ENCODE measurements at places on chromosomes 2 and 18.

GRCh38 chr2:153766415-153766814 is 105.3 kb upstream of the GALNT13 start:
- DNase-seq: no peak

GRCh38 chr2:83342860-83343329 is 1116.2 kb downstream of the SUCLG1 start:
- DNase-seq: no peak

DNA sequence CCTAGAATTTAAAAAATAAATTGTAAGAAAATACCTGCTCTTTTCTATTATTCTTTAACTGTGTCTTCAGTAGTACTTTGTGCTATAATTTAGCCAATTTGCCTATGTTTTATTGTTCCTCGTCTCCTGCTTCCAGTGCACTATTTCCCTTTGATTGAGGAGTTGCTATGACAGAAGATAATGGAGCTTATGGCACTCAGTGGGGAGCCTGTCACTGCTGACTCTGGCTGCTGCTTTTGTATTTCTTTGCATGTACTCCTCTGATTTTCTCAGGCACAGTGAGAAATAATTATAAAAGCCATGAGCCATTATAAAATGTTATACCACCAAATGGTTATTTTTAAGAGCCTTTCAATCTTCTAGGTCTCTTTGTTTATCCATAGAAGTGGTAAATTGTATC is 1310.8 kb upstream of the SLC39A10 start:
- DNase-seq: no peak

DNA sequence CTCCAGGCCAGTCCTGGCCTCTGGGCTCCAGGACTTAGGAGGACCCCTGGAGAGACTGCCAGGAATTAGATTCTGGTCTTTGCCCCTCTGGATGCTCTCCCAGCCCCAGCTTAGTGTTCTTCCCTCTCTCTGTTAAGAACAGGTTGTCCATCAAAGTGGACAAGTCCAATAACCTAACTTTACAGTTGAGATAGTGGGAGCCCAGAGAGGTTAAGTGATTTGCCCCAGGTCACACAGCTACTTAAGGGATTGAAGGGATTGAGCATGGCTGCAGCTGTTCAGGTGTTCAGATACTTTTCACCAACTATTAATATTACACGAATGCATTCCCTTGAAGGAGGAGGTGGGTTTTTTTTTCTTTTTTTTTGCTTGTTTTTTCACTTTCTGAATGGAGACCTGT is 57.6 kb downstream of the EDAR start:
- DNase-seq: no peak

DNA sequence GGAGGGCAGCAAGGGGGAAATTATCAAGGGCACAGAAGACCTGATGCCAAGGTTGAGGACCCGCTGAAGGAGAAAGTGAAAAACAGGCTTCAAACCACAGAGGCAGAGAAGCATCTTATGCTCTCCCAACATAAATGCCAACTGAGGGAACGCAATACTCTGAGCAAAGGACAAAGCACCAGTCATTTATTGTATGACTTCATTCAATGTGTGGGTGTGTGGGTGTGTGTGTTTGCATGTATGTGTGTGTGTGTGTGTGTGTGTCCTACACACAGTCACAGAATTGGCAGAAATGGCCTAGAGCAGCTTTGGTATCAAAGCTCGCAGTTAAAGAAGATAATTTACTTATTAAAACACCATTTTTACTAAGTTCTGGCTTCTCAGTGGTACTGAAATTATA is 51.4 kb downstream of the UXS1 start:
- no peak for DNase-seq

GRCh38 chr18:51266773-51267172 is 69.3 kb upstream of the MEX3C start:
- no peak for DNase-seq

- DNase-seq: no peak
Measured at GRCh38 chr2:28327956-28328922, 64.4 kb upstream of the FOSL2 start.

GRCh38 chr2:218193701-218194100 is 23.3 kb upstream of the ARPC2 start:
- no peak for DNase-seq

DNA sequence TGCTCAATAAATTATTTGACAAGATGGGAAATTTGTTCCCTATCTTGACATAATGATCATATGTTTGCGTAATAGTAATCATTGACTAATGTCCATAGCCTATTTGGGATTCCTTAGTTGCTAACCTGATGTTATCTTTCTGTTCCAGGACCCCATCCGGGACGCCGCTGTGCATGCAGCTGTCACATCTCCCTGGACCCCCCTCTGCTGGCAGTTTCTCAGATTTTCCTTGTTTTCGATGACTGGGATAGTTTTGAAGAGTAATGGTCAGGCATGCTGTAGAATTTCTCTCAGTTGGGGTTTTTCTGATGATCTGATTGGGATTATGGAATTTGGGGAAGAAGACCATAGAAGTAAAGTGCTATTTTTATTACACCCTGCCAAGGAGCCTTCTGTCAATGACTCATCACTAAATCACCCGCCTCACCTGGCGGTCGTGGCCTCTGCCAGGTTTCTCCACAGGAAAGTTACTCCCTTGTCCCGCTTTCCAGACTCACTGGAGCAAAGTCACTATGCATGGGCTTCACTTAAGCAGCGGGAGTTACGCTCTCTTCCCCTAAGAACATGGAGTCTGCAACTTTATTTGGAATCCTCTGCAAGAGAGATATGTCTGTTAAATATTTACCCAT is 19.9 kb upstream of the TMEM18 start:
- no peak for DNase-seq

- no peak for DNase-seq
Measured at GRCh38 chr2:26607698-26608097, 33.5 kb downstream of the CIB4 start.

- no peak for DNase-seq
Measured at GRCh38 chr2:172674968-172675303, 60.7 kb upstream of the RAPGEF4 start.

GRCh38 chr2:191114403-191114886 is 36.3 kb downstream of the STAT4 start:
- DNase-seq: no peak

- DNase-seq: no peak
Measured at GRCh38 chr2:182164686-182165085, 179.0 kb downstream of the PPP1R1C start.

All from stimulated activated CD4-positive, alpha-beta T cell treated with anti-CD3 and anti-CD28 coated beads, Interleukin-1b, Interleukin-23, amount 100 ng/mL, for 1 hour (primary cell).